Esophagus squamous epithelium (tissue), 5 donors: ENCODE measurements at places on chromosomes 7 and 10. TPM values are rescaled to one million over a fixed set of nuclear protein-coding genes. Genes with fewer than 3 reads are reported as not detected.

DNA sequence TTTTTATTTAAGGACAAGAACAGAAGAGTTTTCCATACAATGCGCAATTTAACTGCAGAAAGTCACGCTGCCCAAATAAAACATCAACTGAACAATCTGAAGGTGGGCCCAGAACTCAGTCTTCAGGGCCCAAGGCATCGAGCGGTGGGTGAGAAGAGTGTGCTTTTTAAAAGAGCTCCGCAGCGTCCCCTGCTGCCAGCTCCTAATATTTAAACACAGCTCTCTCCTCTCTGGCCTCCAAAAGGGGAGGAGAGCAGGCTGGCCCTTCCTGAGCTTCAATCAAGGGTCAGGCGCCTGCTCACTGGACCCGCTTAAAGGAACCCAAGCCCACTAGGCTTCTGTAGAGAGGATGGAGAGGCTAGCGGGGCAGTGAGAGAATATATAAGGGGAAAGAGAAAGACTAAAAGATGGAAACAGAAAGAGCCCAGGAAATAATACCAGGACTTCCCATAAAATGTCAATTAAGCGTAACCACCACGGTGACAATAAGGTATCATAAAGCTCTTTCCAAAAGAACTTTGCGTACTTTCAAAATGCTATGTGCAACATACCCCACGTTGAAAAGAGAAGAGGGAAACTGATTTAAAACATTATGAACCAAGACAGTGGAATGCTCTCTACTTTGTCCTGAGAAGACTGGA, 2.8 kb downstream of the FAM53B start:
- DNase-seq: no peak

GRCh38 chr10:21334891-21335696, 190.4 kb downstream of the SKIDA1 start:
- DNase-seq: no peak

DNA sequence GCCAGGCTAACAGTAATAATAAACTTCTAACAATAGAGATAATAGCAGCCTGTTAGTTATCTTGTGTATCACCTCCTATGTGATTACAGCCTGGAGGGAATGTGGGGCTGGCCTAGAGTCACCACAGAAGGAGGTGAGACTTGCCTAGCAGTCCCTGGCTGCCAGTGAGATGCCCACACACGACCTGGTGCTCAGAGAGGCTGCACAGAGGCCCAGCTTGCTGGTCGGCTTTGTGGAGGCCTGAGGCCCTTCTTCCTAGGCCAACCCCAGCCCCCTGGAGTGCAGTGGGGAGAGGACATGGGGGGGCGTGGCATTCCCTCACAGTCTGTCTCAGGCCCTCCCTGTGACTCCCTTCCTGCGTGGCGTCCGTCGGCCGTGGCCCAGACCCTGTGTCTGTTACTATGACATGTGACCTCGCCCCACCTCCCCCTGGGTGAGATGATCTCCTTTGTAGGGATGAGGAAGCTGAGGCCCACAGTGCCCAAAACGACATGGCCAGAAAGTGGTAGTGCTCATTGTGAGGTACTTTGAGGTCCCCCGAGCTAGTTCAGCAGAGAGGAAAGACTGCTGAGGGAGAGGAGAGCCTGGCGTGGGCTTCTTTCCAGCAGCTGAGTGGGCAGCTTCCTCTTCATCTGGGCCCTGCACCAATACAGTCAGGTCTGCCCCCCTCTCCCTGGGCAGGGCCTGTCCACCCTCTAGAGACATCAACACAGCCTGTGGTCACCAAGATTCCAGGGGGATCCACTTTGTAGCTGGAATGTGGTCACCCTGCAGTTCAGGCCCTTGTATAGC, 29.7 kb downstream of the UNC5B start:
- no peak for DNase-seq

DNA sequence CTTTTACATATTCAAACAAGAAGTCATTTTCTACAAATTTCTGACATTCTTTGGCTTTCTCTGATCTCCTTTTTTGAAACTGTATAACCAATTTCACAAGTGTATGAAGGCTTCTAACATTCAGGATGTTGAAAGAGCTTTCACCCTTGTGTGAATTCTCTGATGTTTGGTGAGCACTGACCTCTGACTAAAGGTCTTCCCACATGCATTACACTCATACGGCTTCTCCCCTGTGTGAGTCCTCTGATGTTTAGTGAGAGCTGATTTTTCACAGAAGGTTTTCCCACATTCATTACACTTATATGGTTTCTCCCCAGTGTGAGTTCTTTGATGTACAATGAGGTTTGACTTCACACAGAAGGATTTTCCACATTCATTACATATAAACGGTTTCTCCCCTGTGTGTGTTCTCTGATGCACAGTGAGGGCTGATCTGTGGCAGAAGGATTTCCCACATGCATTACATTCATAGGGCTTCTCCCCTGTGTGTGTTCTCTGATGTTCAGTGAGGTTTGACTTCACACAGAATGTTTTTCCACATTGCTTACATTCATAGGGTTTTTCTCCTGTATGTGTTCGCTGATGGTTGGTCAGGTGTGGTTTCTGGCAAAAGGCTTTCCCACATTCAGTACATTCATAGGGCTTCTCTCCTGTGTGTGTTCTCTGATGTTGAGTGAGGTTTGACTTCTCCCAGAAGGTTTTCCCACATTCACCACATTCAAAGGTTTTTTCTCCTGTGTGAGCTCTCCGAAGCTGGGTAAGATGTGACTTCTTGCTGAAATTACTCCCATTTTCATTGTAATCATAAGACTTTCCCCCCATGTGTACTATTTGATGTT, 25.7 kb downstream of the ZNF248 start:
- no peak for DNase-seq

DNA sequence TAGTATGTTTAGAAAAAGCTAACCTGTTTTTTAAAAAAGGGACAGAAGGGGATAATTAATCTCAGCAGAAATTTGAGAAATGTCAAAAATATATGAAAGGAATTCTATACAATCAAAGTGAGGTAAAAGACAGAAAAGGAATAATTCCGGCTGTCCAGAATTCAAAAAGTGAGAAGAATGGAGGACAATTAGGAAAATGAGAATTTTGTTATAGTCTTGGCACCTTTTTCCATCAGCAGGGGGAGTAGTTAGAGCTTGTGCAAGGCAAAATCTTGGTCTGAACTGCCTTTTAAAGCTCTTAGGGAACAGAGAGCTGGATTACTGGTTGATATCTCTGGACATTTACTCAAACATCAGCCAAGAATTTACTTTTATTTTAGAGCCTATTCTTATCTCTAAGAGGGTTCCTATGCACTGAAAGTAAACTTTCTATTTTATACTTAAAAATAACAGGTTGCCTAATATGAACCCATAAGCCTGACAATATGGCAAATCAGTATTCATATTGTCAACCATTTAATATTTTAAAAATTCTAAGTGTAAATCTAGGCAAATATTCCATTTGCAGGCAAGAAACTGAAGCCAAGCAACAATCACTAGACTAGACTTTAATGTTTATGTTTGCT, 185.6 kb downstream of the ANK3 start:
- DNase-seq: no peak

- DNase-seq: no peak
Measured at GRCh38 chr7:94922457-94922856, 15.1 kb downstream of the PPP1R9A start.

DNA sequence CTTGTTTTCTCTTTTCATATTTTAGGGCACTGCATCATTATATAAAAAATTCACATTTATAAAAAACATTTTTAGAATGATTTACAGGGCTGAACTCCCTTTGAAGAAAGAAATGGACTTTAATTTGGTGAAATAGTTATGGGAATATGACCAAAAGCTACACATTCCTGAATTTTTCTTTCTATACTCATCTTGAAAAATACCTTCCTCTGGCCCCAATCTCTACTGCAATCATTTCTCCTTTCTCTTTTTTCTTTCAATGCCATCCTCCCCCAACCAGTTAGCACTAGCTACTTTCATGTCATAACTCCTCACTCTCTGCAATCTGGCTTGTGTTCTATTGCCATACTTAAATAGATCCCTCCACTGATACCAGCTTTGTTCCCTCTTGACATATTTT, 6.2 kb downstream of the WNT8B start:
- DNase-seq: no peak

GRCh38 chr7:132402096-132402495, 174.2 kb downstream of the PLXNA4 start:
- DNase-seq: no peak

GRCh38 chr10:103635580-103635979, 142.1 kb downstream of the NEURL1 start:
- no peak for DNase-seq

- no peak for DNase-seq
Measured at GRCh38 chr7:37694208-37695094, 10.9 kb downstream of the GPR141 start.

DNA sequence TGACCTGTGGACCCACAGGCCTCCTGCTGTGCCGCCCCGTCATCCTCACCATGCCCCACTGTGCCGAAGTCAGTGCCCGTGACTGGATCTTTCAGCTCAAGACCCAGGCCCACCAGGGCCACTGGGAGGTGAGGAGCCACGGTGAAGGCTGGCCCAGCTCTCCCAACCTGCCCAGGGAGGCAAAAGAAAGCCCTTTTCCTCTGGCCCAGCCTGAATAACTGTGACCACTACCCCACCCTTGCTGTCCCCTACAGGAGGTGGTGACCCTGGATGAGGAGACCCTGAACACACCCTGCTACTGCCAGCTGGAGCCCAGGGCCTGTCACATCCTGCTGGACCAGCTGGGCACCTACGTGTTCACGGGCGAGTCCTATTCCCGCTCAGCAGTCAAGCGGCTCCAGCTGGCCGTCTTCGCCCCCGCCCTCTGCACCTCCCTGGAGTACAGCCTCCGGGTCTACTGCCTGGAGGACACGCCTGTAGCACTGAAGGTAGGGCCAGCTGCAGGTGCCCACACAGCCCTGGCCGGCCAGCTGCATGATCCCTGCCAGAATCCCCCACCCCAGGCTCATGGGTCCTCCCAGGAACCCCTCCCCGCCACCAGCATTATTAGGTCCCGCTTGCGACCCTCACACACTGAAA, 25.5 kb upstream of the SLC29A3 start:
- DNase-seq: no peak

DNA sequence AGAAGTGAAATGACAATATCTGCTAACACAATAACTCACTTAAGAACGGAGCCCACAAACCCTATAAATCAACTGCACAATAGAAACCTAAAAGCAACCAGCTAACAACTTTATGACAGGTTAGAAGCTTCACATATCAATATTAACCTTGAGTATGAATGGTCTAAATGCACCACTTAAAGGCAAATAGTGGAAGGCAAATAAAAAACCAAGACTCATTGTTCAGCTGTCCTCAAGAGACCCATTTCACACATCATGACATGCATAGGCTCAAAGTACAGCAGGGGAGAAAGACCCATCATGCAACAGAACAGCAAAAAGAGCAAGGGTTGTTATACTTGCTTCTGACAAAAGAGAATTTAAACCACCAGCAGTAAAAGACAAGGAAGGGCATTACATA, 46.8 kb downstream of the CDC14C start:
- DNase-seq: no peak

GRCh38 chr7:157430721-157431120, 93.9 kb downstream of the DNAJB6 start:
- no peak for DNase-seq

DNA sequence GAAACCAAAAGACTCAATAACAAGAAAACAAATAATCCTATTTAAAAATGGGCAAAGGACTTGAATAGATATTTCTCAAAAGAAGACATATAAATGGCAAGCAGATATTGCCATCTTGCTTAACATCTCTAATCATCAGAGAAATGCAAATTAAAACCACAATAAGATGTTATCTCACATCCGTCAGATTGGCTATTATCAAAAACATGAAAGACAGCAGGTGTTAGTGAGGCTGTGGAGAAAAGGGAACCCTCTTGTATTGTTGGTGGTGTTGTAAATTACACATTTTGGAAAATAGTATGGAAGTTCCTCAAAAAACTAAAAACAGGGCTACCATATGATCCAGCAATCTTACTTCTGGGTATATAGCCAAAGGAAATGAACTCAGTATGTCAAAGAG, 25.7 kb downstream of the OPALIN start:
- no peak for DNase-seq

DNA sequence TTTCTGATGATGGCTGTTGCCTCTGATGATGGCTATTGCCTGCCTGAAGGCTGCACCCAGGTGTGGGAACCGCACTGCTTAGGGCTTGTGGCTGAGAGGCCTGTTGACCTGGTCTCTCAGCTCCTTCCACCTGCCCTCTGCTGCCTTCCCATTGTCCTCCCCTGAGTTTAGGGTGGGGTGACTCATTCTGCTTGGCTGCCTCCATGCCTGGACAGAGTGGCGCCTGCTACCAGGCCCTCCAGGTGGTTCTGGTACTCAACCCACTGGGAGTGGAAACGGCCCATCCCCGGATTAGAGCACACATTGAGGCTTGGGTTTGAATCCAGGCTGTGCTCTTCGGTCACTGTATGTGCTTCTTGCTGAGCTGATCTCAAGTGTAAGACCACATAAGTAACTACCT, 120.6 kb downstream of the SEM1 start:
- DNase-seq: no peak

GRCh38 chr7:37357637-37357996, 91.0 kb downstream of the ELMO1 start:
- DNase-seq: no peak

- no peak for DNase-seq
Measured at GRCh38 chr10:37236093-37236492, 110.7 kb downstream of the ANKRD30A start.

DNA sequence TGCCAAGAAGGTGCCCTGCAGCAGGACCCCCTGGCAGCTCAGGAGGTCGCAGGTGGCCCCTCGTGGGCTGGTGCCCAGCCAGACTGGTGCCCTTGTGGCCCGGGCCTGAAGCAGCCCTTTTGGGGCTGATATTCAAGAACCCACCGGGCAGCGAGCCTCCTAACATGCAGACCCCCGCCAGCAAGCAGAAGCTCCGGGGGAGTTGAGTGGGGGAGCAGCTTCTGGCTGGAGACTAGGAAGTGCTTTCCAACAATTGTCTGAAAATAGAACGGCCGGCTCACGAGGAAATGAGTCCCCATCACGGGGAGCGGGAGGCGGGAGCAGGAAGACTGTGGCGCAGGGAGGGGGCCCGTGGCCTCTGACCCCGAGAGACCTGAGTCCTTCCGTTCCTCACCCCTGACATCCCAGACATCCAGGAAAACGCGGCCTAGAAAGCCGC, 9.5 kb upstream of the INTS1 start:
- no peak for DNase-seq

GRCh38 chr10:61359452-61359851, 93.7 kb downstream of the TMEM26 start:
- DNase-seq: no peak

The XPNPEP1 gene
- 53.2 TPM for total RNA-seq

The MMD2 gene
- total RNA-seq: not detected

The CPED1 gene
- 6.3 TPM for total RNA-seq

The FEZF1 gene
- total RNA-seq: not detected

The GRM3 gene
- total RNA-seq: not detected

The UNCX gene
- not detected for total RNA-seq

The PNLIPRP1 gene
- total RNA-seq: not detected

The CHCHD2 gene
- 330 TPM for total RNA-seq

The AKR1C4 gene
- total RNA-seq: not detected

The AQP1 gene
- 14.9 TPM for total RNA-seq

The MEPCE gene
- 18.0 TPM for total RNA-seq

The SORCS1 gene
- total RNA-seq: not detected

The EIF5AL1 gene
- total RNA-seq: 0.32 TPM

The PITRM1 gene
- total RNA-seq: 72.5 TPM
